ENCODE measurements at places on chromosomes 11 and 22.

DNA sequence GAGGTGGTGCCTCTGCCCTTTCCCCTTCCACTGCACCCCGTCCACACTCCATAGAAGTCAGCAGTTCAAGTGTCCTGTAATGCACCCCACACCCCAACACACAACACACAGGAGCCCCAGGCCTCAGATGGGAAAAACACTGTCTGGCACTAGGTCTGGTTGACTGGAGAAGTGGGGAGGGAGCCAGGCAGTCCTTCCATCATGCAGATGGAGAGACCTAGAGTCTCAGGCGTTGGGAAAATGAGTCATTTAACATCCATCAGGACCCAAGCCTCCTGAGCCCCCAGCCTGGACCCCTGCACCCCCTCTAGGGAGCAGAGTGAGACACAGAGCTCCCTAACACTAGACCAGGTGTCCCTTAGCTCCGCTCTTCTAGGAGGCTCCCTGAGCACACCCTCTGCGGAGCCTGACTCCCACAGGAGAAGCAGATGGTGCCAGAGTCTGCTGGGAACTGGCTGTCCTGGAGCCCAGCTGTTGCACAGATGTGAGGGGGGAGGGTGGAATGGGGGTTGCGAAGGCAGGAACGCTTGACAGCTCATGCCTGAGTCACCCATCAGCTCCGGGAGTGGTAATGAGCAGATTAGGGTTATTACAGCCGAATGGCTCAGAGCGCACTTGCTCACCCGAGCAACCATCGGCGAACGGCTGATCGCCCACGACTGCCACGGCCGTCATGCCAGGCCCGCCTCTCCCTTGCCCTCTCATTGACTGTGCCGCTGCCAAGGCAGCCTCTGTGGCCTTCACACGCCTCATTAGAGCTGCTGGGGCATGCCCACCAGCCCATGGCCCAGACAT, 22.1 kb upstream of the SYT7 start:
- DNase-seq, result peak; percentile 57

DNA sequence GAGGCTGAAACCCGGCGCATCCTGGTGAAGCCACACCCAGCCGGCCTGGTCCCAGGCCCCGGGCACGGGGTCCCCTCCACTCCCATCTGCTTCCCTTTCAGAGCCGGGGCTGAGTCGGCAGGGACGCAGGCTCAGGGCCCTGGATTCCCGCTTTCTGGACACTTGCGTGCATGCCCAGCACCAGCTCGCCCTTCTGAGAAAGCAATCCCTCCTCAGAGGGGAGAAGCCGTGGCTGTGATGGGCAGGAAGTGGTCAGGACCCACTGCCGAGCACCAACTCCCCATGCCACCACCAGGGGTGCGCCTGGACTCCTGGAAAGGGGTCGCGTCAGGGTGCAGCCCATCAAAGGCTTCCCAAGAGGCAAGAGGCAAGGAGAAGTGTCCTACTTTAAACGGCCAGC, 15.1 kb downstream of the CDKN1C start:
- DNase-seq, result no peak

DNA sequence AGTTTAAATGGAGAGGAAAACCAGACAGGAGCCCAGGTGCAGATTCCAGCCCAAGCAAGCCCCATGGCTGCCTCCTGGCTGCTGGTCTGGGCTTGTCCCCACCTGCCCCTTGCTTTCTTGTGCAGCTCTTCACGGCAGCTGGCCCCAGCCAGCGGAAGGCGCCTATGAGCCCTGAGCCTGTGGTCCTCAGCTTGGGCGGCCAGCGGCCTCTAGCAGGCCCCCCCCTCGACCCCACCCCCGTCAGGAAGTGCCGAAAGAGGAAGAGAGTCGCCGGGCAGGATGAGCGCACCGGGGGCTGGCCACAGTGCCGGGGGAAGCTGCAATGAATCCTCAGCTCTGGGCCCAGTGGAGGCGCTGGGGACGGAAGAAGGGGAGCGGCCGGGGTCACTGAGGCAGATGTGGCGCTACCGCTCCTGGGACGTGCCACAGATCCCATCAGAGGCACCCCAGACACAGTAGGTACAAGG, 2.1 kb upstream of the DGKZ start:
- peak; percentile 77 for DNase-seq

GRCh38 chr11:67098799-67099429, 20.1 kb upstream of the KDM2A start:
- peak; percentile 33 for DNase-seq

DNA sequence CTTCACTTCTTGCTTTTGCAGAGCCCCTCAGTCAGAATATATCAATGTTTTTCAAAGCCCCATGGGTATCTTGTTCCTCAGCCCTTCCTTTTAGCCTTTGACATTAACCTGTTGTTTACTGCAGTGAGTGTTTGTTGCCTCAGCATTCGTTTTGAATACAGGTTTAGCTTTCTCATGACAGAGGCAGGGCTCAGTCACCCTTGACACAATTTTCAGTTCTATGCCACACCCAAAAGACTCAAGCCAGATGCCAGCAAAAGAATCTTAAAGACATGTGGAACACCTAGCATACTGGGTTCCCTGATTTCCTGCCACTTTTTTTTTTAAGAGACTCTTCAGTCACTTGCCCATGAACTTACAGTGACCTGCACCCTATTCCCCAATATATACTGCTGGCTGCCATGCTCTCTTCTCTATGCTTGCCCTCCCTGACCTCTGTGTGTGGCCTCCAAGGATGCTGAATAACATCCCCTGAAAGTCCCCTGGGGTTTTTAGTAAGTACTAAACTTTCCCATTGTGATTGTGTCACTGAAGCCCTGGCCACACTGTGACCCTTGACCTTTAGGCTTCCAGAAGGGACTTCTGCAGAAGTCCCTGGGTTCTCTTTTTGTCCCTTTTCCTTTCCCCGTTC, 1225.5 kb downstream of the TBC1D22A start:
- DNase-seq, result no peak

GRCh38 chr22:49237279-49237678, 590.4 kb downstream of the BRD1 start:
- DNase-seq, result no peak

DNA sequence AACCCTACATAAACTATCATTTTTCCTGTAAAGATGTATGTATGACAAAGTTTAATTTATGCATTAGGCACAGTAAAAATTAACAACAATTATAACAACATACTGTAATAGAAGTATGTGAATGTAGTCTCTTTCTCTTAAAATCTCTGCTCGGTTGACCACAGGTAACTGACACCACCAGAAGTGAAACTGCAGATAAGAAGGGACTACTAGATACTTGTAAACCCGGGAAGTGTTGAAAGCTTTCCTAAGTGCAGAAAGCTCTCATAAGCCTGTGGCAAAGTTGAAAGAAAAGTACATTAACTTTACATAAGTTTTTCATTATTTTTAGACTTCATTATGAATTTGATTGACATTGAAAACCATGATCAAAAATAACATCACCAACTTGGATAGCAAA, 1173.3 kb downstream of the LRRC4C start:
- no peak for DNase-seq

- DNase-seq, result no peak
These were observed 48.9 kb downstream of the ST14 start for GRCh38 chr11:130208241-130209127.

DNA sequence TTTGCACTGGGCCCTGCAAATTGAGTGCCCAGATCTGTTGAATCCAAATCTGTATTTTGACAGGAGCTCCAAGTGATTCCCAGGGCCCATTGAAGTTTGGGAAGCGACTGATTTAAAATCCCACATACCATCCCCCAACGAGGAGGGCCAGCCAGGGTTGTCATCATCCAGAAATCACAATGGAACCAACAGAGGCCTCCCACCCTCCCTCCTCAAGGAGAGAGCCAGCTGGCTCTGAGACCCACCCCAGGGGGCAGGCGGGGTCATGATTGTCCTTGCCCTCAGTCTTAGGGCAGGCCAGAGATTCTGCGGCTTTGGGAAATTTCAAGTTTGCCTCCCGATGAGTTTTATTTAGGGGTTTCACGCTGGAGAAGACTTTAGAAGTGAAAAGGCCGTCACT, 358.2 kb downstream of the MN1 start:
- DNase-seq, result no peak

GRCh38 chr11:73750228-73750627, 10.6 kb downstream of the RAB6A start:
- DNase-seq, result no peak

- no peak for DNase-seq
These were observed 25.9 kb downstream of the MOV10L1 start for GRCh38 chr22:50115693-50116092.

DNA sequence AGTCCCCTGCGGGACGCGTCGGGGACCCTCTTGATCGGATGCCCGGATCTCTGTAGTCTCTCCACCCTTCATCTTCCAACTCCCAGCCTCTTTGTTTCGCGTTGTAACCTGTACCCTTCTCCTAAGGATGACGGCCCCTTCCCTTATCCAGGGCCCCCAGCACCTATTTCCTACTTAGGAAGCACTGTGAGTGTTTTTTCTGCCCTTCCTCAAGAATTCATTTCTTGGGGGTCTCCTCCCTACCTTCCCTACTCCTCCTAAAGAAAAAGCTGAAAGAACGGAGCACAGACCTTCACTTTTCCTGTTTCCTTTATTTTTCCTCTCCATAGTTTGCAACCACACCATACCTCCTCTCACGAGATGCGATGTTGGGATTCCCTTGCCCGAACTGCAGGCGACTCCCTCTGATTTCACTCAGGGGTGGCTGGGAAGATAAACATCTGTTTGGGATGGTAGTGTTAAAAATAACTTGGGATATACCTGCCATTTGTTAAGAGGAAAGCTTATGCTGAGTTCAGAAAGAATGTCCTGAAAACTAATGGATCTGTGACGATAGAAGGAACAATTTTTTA, 593 bp downstream of the FAM118B start:
- DNase-seq, result no peak

DNA sequence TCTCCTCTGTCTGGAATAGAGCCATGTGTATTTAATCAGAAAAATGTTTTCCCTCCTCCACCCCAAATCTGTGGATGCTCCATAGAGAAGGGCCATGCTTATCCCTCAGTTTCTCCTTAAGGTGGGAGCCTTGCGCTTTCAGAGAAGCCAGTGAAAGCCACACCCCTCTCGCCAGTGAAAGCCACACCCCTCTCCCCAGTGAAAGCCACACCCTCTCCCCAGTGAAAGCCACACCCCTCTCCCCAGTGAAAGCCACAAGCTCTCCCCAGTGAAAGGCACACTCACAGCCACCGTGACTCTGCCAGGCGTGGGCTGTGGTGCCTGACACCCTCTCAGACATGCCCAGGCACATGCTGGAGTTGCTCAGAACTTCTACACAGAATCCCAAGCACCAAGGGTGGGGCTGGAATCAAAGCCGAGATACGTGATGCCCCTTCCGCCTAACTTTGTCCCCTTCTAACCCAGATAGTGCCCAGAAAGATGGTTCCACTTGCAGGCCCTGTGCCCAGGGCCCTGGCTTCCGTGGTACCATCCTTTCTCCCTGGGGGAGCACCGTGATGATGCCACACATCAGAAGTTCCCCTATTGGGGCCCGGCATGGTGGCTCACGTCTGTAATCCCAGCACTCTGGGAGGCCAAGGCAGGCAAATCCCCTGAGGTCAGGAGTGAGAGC, 16.5 kb upstream of the PRR5 start:
- peak; percentile 42 for DNase-seq

DNA sequence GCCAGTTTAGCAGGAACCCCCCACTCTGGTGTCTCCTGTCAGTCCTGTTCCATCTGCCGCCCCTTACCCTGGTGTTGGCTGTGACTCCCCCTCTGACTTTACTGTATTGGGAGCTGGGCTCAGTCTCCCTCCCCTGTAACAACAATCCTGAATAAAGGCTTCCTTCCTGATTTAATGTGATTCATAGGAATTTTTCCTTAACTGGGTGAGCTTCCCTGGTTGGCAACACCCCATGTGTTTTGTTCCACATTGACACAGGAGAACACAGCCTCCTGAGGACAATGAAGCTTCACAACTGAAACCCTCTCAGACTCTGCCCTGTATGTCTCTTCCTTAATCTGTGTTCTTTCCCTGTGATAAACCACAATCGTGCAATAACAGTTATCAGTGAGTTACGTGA, 8.4 kb downstream of the APOL4 start:
- DNase-seq, result no peak

DNA sequence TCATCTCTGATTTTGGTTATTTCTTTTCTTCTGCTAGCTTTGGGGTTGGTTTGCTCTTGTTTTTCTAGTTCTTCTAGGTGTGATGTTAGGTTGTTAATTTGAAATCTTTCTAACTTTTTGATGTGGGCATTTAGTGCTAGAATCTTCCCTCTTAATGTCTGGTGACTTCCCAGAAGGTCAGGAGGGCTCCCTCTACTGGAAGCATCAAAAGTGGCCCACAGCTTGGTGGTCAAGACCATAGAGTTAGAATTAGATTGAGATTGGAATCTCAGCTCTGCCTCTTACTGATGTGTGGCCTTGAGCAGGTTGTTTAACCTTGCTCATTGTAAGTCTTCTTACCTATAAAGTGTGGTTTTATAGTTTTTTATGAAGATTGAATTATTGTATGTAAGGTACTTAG, 99.3 kb downstream of the FDX1 start:
- no peak for DNase-seq

GRCh38 chr11:44329472-44330230, 19.7 kb upstream of the ALX4 start:
- DNase-seq, result no peak

DNA sequence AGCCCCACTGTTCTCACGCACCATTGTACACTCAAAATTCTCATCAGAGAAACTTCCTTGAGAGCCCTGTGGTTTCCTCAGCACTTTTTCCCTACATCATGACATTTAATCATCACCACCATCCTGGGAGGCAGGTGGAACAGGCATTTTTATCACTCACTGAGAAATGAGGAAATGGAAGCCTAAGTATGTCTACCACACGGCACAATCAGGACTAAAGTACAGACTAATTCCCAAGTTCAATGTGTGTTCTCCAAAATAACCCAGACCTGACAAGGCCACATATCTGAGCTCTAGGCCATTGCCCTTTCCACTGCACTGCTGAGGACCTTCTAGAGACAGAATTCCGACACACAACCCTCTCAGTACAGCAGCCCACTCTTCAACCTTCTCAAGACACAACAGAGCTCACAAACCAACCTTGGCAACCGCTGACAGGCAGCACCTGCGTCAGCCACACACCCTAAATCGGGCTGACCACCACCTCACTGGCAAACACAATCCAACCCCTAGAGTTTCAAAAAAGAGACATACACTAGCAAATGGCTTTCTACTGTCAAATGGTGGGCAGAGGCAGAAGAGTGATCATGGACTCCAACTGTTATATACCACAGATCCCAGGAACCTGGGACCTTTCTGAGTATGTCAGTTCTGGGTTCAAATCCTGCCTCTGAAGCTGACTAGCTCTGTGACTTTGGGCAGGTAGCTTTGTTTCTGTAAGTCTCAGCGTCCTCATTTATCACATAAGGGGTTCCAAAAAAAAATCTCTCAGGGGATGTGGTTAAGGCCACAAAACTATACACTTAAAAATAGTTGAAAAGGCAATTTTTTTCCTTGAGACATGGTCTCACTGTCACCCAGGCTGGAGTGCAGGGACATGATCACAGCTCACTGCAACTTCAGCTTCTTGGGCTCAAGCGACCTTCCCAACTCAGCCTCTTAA, 16.3 kb downstream of the SMCO4 start:
- no peak for DNase-seq

DNA sequence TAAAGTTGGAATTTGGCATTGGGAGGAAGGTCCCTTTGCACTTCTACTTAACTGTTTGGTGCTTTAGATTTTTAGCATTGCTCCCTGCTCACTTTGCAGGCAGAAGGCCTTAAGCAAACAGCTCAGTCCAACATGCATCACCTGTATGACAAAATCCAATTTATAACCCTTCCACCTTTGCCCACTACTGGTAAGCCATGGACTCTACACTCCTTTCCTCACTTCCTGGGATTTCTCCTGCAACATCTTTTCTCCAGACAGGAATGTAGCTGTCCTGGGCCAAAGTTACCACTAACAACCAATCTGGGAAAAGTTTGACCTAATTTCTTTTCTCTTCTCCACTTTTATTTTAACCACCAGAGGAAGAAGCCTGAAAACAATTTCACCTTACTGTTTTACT, 1.8 kb upstream of the OR2D2 start:
- no peak for DNase-seq

Data from heart right ventricle (tissue), 16 donors.